ENCODE measurements at places on chromosomes 2 and 18.

GRCh38 chr2:183347969-183348368 lies 223.7 kb downstream of the NUP35 start:
- no peak for DNase-seq

DNA sequence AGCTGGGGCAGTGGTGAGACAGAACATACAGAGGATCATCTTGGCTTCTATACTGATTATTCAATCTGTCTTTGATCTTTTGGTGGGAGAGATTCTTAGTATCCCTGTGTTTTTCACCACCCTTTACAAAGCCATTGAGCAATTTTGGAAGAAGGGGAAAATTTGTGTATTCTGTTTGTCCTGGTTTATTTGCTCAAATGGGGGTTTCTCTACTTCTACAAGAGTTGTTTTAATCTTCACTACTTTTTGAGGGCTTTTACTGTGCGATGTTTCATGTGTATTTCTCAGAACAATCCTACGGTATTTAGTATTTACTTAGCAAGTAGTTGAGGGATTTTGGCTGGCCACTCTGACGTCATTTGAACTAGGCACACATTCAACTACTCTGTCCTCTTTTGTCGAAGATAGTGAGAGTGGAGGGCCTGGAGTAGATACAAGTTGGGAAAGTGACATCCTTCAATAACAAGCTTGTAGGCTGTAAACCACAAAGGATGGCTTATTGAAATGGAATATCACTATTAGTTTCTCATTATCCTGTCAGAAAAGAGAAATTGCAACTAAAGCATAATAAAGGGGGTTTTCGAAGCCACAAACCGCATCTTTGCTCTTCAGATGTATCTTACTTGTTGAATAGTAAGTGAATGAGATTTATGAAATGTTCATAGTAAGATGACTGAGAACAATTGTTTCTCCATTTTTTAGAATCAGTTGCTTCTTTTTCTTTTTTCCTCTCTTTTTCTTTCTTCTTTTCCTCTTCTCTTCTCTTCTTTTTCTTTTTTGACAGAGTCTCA lies 24.8 kb downstream of the FMNL2 start:
- DNase-seq: no peak

DNA sequence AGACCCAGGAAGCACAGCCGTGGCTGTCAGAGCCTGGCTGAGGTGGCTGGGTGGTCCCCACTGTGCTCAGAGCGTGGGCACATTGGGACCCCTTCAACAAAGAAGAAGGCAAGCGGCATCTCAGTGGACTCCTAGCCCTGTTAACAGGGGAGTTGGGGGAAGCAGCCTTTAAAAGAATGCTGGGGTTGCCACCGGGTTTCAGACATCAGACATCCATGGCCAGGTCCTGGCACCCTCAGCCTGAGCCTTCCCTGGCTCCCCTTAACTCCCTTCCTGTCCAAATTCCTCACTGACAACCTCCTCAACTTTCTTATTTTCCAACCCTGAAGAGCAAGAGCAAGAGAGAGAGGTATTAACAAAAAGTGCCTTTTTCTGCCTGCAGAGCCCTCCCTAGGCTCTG lies 24.8 kb upstream of the GNAL start:
- no peak for DNase-seq

DNA sequence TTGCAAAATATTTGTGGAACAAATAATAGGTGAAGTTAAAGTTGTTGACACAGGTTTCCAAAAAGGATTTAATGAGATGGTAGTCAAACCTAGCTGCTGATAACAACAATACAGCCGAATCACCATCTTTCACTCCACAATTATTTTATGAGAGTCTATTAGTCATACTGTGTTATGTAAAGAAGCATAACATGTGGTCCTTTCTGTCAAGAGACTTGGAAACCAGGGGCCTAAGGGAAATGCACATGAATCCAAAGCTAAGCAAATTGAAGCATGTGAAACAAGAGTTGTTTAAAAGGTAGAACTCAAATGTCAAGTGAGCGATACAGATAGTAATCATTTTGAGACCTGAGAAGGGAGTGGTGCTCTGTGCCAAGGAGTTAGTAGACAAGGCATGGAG lies 16.0 kb downstream of the CD28 start:
- no peak for DNase-seq

- DNase-seq: no peak
Observed at GRCh38 chr18:75455249-75456198, 28.0 kb upstream of the SMIM21 start.

DNA sequence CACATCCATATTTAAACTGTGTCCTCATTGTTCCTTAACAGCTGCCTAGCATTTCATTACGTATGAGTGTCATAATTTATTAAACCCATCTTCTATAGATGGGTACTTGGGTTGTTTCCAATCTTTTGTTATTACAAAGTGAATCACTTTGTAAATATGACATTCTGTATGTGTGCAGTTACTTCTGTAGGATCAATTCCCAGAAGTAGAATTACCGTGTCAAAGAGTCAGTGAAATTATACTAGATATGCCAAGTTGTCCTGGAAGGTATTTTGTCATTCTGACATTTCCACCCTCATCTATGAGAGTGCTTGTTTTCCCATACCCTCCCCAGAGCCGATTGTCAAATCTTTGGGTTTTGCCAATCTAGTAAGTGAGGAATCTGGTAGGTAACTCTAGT lies 194.5 kb upstream of the APCDD1 start:
- DNase-seq: no peak

GRCh38 chr2:178074123-178075005 lies 1.8 kb upstream of the PDE11A start:
- no peak for DNase-seq

- no peak for DNase-seq
Observed at GRCh38 chr2:75334076-75334475, 134.8 kb upstream of the TACR1 start.

- no peak for DNase-seq
Observed at GRCh38 chr2:42917425-42917927, 125.1 kb upstream of the HAAO start.

DNA sequence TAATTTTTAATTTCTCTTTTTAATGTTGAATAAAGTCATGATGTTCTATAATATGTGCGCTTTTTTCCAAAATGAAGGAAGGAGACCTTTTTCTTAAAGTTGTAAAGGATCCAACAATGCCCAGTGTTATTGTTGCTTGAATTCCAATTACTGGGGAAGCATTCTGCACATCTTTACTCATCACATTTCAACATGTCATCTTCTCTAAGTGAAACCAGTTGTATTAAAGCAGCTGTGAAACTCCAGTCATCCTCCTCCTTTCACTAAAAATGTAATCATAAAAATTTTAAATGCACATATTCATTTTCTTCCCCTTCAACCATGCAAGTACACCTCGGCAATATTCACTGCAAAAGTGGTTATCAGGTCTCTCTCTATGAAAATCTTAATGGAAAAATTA lies 722.7 kb downstream of the TSN start:
- DNase-seq: no peak

DNA sequence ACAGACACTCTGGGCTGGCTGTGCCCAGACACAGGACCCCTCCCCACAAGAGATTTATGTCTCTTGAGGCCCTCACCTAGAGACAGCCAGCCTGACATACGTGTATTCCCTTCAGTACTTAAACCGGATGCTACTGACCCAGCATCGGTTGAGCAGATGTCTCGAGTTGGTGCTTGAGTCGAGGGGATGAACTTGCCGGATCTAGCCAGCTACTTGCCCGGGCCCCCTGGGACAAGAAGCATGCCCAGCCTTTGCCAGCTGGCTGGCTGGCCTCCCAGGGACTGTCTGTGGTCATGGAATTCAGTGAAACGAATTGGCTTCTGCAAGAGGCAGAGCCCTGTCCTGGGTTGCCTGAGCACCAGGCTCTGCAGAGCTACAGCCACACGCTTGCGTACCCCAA lies 36.0 kb downstream of the DNMT3A start:
- no peak for DNase-seq

DNA sequence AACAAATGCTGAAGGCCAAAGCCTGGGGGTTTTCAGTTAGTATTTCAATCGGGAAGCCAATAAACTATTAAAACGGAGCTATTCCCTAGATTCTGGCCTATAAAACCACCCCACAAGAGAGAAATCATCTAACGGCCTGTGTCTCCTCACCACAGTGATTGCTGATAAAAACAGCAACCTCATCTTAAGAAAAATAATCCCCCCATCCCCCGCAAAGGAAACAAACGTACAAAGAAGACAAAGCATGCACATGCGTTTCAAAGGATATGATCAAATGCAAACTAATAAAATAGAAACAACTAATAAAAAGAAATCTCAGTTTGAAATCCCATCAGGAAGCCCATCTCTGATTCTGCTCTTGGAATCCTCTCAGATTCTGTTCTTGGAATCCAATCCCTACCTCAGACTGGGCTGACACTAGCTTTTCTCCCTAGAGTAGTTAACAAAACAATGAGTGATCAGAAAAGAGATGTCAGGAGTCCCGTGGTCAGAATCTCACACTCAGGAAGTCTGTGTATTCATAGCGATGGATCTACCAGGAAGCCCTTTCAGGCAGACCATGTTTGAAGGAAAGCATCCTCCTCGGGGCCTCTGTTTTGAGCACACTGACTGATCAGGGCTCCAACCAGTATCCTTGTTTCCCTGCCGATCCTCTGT lies 150.7 kb downstream of the THADA start:
- no peak for DNase-seq

- no peak for DNase-seq
Observed at GRCh38 chr2:208294482-208295024, 28.5 kb downstream of the PIKFYVE start.

DNA sequence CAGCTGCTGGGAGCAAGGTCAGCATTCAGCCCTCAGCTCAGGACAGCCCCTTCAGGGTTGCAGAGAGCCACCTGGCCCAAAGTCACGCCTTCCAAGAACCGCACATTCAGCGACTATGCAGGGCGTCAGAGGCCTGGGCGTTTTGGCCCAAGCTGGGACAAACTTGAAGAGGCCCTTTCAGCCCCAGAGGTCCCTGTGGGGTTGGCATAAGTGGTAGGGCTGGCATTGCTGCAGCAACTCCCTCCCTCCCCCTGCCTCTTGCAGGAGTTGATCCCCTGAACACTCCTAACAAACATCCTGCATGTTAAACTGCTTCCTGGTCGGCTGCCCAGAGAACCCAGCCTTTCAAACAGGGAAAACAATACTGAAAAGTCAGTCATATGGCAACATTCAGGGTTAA lies 192.9 kb upstream of the SMAD2 start:
- DNase-seq: no peak

DNA sequence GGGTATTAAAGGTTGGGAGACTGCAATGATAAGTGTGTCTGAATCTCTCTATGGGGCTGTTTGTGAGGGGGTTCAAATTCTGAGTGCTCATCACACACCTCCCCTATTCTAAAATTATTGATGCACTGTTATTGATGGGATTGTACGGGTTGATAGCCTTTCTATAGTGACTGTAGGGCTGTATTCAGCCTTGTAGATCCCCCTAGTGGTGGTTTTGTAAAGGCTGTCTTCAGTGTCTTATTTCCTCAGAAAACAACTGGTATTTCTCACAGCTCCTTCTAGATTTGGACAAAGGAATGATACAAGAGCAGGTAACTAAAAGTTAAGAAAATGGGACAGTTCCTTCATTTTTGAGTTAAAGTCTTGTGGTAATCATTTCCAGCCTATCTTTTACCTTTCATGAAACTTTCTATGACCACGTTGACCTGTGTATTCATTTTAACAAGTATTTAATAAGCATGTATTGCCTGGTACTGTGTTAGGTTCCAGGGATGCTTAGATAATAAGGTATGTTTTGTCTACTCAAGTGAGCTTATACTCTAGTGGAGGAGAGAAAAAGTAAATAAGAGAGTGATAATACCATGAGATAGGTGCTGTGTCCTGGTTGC lies 21.2 kb downstream of the SMAD4 start:
- peak; percentile 14 for DNase-seq

- DNase-seq: no peak
Observed at GRCh38 chr2:111034606-111035005, 86.1 kb upstream of the BCL2L11 start.

GRCh38 chr2:57429831-57430230 lies 616.8 kb upstream of the VRK2 start:
- DNase-seq: no peak

- DNase-seq: no peak
Observed at GRCh38 chr2:126849486-126849885, 49.2 kb upstream of the TEX51 start.

DNA sequence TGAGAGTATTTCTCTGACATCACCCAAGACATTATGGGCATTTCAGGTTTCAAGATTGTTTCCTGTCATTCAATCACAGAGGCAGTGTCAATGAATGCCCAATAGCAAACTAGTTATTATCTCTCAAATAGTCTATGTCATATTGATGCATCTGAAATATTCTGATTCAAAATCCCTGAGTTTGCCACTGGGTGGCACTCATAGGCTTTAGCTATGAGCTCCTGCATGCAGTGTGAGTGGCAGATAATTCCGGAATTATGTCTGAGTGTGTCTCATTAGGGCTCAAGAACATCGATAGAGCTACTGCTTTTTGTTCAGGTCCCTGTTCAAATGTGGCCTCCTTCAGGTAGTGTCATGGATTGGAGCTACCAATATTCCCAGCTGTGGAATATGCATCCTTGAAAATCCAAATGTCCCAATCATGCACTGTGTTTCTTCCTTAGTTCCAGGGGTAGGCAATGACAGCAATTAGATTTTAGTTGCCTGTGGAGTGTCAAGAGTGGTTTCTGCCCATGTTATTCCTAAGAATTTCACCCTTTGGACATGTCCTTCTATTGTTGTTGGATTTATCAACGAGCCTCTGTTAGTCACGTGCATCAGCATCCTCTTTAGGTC lies 7.8 kb upstream of the OR6B3 start:
- no peak for DNase-seq

- no peak for DNase-seq
Observed at GRCh38 chr2:88560619-88561307, 66.5 kb downstream of the EIF2AK3 start.

DNA sequence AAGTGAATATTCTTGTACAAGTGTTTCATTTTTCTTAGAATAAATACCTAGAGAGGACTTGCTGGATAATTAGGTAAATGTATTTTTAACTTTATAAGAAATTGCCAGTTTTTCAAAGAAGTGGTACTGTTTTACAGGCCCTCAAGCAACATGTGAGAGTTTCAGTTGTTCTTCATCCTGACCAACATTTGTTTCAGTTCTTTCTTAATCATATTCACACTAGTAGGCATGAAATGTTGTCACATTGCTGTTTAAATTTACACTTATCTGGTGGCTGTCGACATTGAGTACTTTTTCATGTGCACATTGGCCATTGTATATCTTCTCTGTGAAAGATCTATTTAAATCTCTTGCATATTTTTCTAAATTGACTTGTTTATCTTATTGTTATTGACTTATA lies 178.1 kb downstream of the ACOXL start:
- no peak for DNase-seq

GRCh38 chr2:165815299-165816141 lies 21.5 kb upstream of the GALNT3 start:
- no peak for DNase-seq

DNA sequence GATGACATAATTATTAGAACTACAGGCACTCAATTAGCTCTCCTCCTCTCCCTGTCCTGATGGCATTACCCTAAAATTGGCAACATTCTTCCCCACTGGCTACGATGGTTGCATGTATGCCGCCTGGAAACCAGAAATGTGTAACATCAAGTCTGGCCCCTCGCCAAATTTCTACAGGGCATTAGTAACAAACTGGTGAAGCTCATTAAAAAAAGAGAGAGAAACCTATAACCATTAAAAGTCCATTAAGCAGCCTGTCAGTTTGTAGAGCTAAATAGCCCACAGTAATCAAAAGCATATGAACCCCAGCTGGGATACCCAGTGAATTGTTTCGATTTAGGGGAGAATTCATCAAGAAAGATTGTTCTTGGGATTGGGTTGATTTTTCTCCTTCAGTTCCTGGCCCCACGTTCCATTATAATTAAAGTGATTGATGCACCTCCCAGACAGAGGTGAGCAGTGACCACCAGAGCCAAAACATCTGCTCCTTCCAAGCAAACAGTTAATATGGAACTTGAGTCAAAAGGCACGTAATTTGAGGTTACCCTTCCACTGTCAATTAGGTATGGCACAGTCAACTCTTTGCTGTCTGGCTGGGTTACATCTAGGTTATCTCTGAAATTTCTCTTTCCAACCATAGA lies 208.6 kb downstream of the C1D start:
- no peak for DNase-seq
